Memory B cell (primary cell): ENCODE measurements at places on chromosomes 6 and 20.

- DNase-seq, result no peak
Measured at GRCh38 chr6:33607126-33607783, 13.9 kb upstream of the ITPR3 start.

- DNase-seq, result no peak
Measured at GRCh38 chr20:37972256-37973058, 60.8 kb downstream of the TTI1 start.

DNA sequence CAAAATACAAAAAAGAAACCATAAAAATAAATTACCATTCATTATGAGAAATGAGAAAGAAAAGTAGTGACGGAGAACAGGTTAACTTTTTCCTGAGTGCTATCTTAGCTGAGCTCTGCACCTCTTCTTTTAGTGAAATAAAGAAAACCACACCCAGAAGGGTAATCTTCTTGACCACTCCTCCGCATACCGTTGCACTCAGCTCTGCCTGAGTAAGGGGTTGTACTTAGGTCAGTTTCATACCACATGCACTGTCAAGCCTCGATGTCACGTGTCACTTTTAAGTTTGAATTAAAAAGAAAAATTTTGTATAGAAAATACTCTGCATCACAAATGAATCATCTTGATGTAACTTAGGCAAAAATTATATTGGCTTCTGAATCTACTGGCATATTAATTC lies 2.8 kb downstream of the EZR start:
- DNase-seq, result no peak

DNA sequence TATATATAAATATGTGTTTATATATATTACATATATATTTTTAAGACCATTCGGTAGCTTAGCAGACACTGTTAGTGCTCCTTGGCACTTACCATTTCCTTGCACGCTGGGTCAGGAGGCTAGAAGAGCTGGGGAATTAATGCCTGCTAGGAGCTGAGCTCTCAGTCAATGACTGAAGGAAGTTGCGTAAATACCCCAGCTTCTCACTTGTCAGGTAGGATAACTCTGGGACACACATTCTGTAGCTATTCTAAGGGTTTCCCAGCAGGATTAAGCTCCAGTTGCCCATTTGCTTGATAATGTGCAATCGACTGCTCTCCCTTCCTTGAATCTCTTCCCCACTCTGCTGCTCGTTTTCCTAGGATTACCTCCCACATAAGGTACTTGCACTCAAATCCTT lies 15.7 kb upstream of the DNAAF9 start:
- DNase-seq, result no peak

DNA sequence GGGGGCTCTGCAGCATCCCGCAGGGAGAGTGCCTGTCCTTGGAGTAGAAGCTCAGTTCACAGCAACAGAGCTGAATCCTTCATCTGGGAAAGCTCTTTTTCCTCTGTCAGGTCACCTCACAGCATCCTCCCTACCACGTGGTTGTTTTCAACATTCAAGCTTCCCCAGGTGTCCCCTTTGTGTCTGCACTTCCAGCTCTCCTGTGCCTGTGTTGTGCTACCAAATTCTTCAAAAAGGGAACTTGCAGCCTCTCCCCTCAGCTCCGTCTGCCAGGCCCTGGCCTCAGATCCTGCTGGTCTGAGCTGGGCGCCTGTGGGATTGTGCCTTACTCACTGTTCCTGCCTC lies 108.4 kb downstream of the FOXF2 start:
- no peak for DNase-seq

DNA sequence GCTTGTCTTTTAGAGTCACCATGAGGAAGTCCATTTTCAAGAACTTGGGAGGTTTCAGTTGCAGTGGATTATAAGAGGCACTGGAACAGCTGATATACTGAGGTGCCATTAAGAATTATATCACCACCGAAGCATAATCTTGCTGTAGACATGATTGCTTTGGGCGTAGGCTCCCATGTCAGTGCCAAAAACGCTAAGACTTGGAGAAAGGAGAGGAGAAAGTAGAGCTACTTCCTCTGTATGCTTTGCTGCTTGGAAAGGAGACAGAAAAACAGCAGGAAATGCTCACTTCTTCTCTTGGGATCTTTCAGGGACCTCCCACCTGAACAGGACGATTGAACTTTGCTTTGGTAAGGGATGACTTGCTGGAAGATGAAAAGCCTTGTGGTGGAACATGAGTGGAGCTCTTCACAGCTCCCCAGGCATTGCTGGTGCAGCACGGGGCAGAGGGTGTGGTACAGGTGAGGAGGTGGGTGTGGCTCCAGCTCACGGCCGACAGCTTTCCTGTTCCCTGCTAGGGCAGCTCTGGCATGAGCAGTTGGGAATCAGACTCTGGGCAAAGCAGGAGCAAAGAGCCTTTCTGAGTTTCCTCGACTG lies 190.4 kb upstream of the JAG1 start:
- no peak for DNase-seq

- DNase-seq, result no peak
Measured at GRCh38 chr6:138540468-138540867, 41.2 kb upstream of the NHSL1 start.

DNA sequence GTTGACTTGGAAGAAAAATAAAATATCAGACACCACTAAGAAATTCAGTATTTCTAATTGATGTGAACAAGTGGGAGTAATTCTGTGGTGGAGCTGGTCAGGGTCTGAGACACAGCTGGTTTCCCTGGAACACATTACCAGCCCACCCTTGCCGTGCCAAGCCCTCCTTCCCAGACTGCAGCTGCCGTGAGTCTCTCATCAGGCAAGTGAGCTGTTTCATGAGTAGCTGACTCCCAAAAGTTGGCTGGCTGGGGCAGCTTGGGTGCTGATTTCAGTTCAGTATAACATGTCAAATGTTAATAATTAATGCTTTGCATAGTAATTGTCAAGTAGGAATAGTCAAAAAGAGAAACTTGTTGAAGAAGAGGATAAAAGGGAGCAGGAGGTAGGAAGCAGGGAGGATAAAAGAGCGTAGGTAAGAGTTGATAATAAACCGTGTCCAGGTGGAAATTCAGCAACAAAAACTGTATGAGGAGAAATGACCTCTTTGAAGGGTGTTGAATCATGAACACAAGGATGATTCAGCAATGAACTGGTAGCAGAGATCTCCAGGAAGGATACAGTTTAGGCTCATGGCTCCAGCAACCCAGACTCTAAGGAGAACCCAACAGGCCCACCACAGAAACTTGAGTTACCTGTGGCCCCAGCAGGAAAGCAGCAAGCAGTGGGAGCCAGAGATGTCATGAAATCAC lies 110.9 kb upstream of the SSTR4 start:
- no peak for DNase-seq

GRCh38 chr6:56938649-56939191 lies 16.2 kb upstream of the BEND6 start:
- DNase-seq, result no peak

DNA sequence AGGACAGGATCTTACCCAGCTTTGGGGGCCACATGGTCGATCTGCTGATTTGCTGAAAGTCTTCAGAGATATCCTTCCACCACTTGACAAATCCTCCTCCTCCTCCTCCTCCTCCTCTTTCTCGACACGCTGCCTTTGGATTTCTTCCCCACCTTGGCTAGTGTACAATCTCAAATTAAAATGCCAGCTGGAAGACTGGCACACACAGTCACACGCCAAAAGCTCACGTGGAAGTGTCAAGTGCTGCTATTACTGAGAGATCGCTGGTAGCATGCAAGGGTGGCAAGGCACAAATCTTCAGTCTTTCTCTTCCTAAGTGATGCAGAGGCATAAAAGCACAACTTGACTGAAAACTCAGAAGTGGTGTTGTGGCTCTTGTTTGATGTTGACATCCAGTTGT lies 35.3 kb downstream of the GPR6 start:
- no peak for DNase-seq

DNA sequence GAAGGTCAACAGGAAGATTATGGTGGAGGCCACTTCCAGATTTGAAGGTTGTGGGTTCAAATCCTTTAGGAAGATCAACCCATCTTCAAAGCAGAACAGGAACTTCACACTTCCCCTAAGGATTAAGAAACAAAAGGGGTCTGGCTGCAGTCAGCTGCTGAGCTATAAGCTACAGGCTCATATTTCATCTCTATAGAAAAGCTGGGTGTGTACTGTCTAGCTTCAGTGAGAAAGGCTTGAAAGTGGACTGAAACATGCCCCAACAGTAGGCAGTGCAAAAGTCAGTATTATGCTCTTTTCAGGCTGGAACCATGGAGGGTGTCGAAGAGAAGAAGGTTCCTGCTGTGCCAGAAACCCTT lies 60.1 kb upstream of the SPDEF start:
- DNase-seq, result no peak
